T-helper 2 cell (primary cell): ENCODE measurements at places on chromosomes 1 and 21.

GRCh38 chr1:231035799-231036198 is 4.3 kb downstream of the FAM89A start:
- DNase-seq: no peak

- DNase-seq: no peak
Measured at GRCh38 chr1:182739545-182739944, 50.0 kb upstream of the NPL start.

- no peak for DNase-seq
Measured at GRCh38 chr1:176205332-176205914, 1.7 kb downstream of the COP1 start.

DNA sequence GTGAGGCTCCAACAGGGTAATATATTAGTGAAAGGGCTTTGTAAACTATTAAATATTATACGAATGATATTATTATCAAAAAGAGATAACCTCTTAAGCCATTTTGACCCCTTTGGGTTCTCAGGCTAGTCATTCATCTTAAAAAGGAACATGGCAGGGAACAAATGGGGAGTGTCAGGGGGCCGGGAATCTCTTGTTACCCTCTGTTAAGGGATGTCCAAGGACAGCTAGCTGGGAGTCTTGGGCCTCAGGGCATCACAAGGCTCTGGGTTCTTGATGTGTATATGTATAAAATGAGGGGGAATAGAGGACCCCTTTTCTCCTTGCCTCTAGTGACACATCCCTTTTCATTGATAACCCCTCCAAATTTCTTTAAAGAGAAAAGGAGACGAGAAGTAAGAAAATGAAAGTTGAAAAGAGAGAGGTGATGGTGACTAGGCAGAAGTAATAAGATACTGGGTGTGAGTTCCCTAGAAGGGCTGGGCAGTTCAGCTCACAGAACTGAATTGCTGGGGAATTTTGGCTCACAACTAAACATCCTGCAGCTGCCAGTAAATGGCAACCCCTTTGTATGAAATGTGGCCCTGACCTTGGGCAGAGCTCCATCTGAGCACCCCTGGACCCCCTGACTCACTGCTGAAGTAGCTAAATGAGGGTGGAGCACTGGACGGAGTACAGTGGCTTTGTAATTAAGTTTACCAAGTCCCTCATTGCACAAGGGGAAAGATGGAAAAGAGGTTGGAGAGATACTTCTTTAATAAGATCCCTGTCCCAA is 20.0 kb upstream of the ZNF326 start:
- no peak for DNase-seq

GRCh38 chr1:64242895-64243756 is 39.7 kb downstream of the UBE2U start:
- DNase-seq: no peak

- DNase-seq: peak; percentile 48
Measured at GRCh38 chr1:184051485-184052193, at the start of gene TSEN15. Gene TSEN15 (plus strand): TSS chr1:184051730. CDS start chr1:184051756, 26 bp downstream.

DNA sequence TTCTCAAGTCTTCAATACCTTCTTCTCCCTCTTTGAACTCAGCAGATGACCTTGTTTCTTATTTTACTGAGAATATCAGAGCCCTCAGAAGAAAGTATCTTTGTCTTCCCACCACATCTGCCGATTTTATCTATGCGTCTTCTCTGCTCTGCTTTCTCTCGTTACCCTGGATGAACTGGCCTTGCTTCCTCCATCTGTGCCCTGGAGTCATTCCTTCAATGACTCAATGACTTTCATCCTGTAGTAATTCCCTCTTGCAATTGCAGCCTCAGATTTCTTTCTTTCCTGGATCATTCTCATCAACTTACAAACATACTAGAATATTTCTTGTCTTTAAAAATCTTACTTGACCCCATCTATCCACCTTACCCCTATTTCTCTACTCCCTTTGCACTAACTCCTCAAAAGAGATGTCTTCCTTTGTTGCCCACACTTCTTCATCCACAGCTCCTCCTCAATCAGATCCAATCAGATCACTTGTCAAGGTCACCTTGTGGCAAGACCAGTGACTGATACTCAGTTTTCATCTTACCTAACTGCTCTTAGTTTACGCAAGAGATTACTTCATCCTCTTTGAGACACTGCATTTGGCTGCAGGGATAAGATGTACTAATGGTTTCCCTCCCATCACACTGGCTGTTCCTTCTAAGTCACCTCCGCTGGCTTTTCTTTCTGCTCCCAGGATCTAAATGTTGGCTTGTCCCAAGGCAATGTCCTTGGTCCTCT is 8.2 kb upstream of the TGFBR3 start:
- DNase-seq: no peak

DNA sequence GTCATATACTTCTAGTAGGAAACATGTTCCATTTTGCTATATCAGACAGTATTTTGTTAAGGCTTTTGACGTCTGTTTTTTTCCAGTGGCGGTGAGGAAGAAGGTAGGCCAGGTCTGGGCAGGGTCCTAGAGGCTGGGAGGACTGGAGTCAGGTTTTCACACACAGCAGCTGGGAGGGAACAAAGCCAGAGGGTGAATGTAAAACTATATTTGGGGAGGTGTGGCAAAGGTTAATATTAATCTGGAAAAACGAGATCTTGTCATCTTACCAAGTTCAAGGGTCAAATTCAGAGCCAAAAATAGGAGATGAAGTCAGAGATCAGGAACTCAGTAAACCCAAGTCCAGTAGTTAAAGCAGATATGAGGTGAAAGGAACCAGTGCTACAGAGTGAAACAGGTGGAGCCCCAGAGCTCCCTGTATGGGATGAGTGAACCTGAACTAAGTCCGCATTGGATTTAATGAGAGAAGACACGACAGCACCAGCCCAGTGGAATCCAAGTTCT is 10.7 kb upstream of the OTUD7B start:
- DNase-seq: no peak

- DNase-seq: no peak
Measured at GRCh38 chr1:174266476-174266875, 107.2 kb downstream of the RABGAP1L start.

DNA sequence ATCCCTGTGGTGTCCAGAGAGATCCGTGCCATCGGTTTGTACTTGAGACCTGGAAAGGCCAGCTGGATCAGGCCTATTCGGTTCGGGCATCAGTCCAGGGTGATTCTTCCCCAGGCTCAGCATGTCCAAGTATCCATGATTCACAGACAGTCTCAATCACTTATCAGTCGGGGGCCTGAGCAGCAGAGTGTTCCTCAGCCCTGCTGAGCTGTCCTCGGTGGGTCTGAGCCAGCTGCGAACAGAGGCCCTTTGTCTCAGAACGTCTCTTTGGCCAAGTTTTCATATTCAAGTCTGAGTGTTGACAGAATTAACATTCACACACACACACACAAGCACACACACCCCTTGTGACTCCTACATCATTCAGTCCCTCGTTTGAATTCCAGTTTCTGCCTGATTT is 33.4 kb upstream of the OSBPL9 start:
- DNase-seq: no peak

GRCh38 chr1:39648496-39648895 is 9.1 kb upstream of the HEYL start:
- DNase-seq: no peak

DNA sequence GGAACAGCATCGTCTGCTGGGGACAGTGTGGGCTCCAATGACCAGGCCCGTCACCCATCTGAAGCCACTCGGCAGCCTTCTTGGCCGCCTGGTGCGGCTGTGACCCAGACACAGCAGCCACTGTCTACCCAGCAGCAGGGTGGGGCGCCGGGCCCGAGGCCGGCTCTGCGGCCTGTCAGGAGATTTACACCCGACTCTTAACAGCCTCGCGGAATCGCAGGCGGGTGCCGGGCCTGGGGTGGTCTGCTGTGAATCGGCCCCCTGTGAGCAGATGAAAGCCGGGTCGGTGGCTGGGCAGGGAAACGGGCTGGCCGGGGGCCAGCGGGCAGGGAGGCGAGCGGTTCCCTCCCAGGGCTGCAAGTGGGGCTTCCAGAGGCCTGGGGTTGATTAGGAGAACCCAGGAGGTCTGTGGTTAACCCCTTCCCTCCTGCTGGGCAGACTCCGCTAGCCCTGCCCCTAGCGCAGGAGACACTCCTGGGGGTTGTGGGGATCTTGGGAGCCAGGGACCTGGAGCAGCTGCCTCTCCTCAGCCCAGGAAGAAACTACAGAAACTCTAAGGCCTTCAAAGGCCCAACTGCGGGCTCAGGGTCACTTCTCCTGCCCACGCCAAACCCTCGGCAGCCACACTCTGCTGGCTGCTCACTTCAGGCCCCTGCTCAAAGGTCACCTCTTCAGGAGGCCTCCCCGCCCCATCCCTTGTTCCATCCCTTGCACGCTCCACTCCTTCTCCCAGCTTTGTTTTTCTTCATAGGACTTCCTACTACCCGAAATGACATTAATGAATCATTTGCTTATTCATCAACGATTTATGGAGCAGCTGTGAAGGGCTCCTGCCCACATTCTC is 15.6 kb downstream of the RUNX3 start:
- DNase-seq: no peak

GRCh38 chr1:206933333-206933945 is 11.7 kb upstream of the FCMR start:
- DNase-seq: no peak

GRCh38 chr1:204726478-204726877 is 40.9 kb upstream of the LRRN2 start:
- DNase-seq: no peak

- DNase-seq: no peak
Measured at GRCh38 chr1:208159555-208160258, 84.5 kb downstream of the PLXNA2 start.

- DNase-seq: no peak
Measured at GRCh38 chr1:89822109-89822962, 1.5 kb downstream of the LRRC8D start.
